ENCODE measurements at places on chromosomes 2 and 18. TPM values are rescaled to one million over a fixed set of nuclear protein-coding genes. Genes with fewer than 3 reads are reported as not detected.

DNA sequence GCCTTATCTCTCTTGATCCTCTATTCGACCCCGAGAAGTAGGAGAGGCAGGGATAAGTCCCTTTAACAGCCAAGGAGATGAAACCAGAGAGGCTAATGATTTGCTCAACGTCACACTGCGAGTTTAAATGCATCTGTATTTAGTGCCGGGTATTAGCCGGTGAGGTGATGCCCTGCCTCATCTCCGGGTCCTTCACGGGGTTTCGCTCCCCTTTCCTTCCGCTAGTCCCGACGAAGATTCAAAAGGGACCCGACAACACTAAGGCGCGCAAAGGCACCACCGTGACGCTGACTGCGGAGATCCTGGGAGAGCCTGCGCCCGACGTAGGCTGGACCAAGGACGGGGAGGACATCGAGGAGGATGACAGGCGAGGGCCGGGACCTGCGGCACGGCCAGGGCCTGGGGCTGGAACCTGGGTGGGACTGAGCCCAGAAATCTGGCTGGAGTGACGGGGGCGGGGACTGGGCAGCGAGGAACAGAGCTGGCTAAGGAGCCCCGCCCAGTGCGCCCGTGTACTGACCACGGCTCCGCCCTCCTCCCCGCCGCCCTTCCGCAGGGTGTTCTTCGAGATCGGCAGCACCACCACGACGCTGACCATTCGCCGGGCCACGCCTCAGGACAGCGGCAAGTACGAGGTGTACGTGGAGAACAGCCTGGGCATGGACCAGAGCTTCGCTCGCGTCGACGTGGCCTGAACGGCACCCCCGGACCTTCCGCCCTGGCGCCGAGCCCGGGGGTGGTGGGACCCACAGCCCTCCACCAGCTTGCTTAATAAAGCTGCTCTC lies 1.0 kb upstream of the GMPPA start:
- peaks cover 39% of the 10 kb centered on the region for H3K4me1 ChIP-seq
- no peaks in the 10 kb centered on the region for H3K27me3 ChIP-seq
- H3K27ac ChIP-seq, result peak overlapping the region; percentile 94
- DNase-seq, result peak; percentile 87
- peaks cover 18% of the 10 kb centered on the region for H3K36me3 ChIP-seq

DNA sequence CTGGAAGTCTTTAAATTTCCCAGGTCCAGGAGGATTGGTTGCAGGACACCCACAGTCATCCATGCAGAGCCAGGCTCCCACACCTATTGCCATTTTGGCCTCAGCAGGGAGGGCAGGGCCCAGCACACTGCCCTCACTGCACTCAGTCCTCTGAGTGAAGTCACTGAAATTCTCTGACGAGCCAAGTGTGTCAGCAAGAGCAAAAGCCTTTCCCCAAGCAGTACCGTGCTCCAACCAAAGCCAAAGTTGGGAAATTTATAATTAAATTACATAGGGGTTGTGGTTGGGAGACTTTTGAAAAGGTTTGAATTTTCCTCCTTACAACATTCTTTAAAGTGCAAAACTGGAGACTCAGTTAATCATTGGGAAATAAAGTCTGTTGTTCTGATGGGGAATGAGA lies 98.5 kb upstream of the CD226 start:
- H3K27ac ChIP-seq, result no peak overlapping the region
- H3K4me3 ChIP-seq, result no peak overlapping the region
- H3K27me3 ChIP-seq, result no peaks in the 10 kb centered on the region
- DNase-seq, result no peak
- H3K4me1 ChIP-seq, result peaks cover 4% of the 10 kb centered on the region

GRCh38 chr18:41331661-41332060 lies 623.4 kb upstream of the PIK3C3 start:
- no peaks in the 10 kb centered on the region for H3K27me3 ChIP-seq
- H3K36me3 ChIP-seq, result no peaks in the 10 kb centered on the region
- H3K27ac ChIP-seq, result no peak overlapping the region
- H3K4me3 ChIP-seq, result no peak overlapping the region

GRCh38 chr2:101815739-101816391 lies 118.4 kb downstream of the MAP4K4 start:
- DNase-seq, result no peak
- H3K27ac ChIP-seq, result no peak overlapping the region
- H3K4me1 ChIP-seq, result peaks cover 59% of the 10 kb centered on the region
- H3K4me3 ChIP-seq, result no peak overlapping the region
- H3K36me3 ChIP-seq, result no peaks in the 10 kb centered on the region

- H3K4me3 ChIP-seq, result no peak overlapping the region
- no peaks in the 10 kb centered on the region for H3K27me3 ChIP-seq
- H3K36me3 ChIP-seq, result no peaks in the 10 kb centered on the region
- H3K4me1 ChIP-seq, result no peaks in the 10 kb centered on the region
- H3K27ac ChIP-seq, result no peak overlapping the region
These were observed 316.4 kb downstream of the RND3 start for GRCh38 chr2:150171065-150171548.

DNA sequence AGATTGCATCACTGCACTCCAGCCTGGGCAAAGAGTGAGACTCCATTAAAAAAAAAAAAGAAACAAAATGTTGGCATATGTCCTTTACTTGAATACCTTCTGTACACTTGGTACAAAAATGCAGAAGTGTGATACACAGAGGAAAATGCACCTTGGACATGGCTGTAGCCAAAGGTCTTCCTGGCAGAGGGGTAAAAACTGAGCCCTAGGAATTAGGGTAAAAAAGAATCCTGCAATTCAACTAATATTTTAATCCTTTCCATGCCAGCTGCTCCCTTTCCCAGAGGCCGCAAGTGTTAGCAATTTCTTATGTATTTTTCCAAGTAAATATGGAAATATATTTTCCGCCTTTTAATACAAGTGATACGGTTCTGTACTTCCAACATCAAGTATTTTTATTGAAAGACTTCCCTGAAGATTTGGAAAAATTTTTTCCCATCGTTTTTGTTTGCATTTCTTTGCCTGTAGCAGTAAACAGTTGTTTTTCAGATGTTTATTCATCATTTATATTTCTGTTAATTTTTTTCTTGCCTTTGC lies 26.2 kb downstream of the KCNJ13 start:
- H3K4me1 ChIP-seq, result no peaks in the 10 kb centered on the region
- no peak overlapping the region for H3K4me3 ChIP-seq
- no peak for DNase-seq
- no peak overlapping the region for H3K27ac ChIP-seq
- no peaks in the 10 kb centered on the region for H3K36me3 ChIP-seq
- no peaks in the 10 kb centered on the region for H3K27me3 ChIP-seq

DNA sequence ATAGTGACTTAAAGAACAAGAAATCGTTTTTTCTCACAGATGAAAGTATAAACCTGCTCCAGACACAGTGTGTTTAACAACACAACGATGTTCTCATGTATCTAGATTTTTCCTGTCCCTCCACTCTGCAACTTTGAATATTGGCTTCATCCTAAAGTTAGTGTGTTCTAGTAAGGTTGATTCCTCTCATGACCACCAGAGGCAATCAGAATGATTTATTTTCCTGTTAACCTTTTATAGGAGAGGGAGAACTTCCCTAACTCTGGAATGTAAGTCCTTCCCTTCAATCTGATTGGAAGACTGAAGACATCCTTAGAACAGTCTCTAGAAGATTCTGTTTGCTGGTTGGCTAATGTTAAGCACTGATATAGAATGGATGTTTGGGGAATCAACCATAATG lies 41.0 kb upstream of the TAF4B start:
- H3K27me3 ChIP-seq, result no peaks in the 10 kb centered on the region
- H3K4me1 ChIP-seq, result no peaks in the 10 kb centered on the region
- H3K4me3 ChIP-seq, result no peak overlapping the region
- no peak for DNase-seq
- no peak overlapping the region for H3K27ac ChIP-seq

MEP1B gene
- not detected for total RNA-seq

SERPINB10 gene
- total RNA-seq, result not detected

Measured in gastrocnemius medialis (tissue), 4 donors.